ENCODE measurements at places on chromosomes 1 and 21.

DNA sequence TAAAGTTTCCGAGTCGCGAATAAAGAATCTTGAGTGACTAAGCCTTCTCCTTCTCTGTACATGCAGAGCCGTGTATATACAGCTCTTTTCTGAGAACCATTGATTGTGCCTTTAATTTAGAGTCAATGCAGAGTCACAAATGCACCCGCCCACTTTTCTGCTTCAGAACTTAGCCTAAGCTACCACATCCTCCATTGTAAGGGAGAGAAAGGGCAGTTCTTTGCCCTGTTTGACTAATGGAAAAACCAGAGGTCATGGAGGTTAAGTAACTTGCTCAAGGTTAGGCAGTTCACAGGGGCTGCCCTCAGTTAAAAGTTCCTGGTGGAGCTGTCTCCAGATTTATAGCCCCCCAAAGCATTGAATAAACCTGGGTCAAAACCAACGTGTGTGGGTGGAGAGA lies 139.6 kb downstream of the TOMM20 start:
- DNase-seq: peak; percentile 34

- no peak for DNase-seq
Measured at GRCh38 chr1:118535901-118536300, 350.9 kb upstream of the SPAG17 start.

DNA sequence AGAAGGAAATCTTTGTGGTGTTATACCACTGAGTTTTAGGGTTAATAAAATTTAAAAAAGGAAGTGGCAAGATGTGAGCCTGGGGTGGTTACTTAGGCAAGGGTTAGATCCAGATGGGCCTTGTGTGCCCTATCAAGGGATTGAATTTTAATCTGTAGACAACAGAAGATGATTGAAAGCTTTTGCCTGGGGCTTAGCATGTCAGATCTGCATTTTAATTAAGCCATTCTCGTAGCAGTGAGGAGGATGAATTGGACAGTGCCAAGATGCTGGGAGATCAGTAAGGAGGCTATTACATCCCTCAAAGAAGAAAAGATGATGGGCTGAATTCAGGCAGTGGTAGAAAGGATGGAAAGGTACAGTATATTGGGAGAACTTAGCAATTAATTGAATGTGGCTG lies 42.3 kb downstream of the HMGB4 start:
- DNase-seq: no peak

DNA sequence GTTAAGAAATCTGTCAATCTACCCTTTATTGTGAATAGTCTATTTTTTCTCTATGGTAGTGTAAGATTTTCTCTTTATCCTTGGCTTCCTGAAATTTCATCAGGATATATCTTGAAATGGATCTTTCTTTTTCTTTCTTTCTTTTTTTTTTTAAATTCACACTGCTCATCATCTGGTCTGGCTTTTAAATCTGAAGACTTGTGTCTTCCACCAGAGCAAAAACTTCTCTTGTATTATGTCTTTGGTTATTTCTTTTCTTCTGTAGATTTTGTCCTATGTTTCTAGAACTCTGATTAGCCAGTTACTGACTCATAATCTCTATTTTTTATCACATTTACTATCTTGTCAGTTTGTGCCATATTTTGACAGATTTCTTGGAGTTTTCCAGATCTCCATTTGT lies 133.8 kb upstream of the LMO4 start:
- no peak for DNase-seq

GRCh38 chr1:232178191-232178590 lies 451.7 kb downstream of the SIPA1L2 start:
- no peak for DNase-seq

DNA sequence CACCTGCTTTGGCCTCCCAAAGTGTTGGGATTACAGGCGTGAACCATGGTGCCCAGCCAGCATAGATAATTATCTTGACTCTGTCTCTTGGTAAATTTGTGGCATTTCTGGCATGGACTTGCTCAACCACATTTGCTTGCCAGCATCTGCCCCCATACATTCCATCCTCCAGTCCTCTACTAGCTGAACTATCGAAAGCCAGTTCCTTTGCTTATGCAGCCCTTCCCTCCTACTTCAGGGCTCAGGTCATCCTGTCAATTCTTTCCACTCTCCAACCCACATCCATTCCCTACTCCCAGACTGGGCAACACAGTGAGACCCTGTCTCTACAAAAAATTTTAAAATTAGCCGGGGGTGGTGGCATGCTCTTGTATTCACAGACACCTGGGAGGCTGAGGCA lies 13.0 kb upstream of the UQCRHL start:
- no peak for DNase-seq

DNA sequence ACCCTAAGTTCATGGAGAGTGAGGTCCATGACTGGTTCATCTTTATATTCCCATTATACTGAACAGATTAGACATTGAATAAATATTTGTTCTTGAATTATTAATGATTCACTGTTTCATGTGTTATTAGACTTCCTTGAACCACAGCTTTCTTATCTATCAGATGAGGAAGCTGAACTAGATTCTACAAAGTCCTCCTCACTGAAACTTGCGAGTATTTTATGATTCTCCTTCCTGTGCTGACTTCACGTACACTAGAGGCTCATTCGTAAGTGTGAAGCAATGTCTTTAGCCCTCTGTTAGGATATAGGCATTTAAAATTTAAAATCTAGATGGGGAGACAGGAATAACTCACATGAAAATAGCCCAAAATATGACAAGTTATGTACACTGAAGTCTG lies 95.6 kb upstream of the IRF2BP2 start:
- no peak for DNase-seq

DNA sequence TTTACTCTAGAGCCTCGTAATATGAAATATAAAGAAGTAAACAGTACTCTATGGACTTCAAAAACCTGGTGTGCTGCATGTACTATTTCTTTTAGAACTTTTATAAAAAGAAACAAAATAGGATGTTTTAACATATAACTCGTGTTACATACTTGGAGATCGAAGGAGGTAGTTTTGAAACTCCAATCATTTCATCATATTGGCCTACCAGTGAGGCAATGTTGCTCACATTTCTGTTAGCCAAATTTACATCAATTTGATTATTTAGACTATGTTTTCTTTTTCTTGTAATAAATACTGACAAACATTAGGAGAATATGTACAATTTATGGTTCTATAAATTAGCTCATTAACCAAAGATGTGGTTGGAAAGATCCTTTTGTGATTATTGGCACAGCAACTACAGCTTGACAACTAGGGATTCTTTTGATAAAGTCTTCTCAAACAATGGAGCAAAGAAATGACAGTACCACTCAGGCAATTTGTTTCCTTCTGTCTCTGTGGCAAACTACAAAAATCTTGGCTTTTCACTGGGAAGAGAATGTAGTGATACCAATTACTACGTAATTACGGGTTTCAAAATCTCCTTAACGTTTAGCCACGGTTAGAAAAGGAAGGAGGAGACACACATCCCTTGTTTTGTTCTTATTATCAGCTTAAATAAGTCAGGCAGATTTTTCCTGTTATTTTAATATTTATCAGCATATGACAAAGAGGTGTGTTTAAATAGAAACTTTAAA lies 266.6 kb upstream of the SGIP1 start:
- DNase-seq: no peak

DNA sequence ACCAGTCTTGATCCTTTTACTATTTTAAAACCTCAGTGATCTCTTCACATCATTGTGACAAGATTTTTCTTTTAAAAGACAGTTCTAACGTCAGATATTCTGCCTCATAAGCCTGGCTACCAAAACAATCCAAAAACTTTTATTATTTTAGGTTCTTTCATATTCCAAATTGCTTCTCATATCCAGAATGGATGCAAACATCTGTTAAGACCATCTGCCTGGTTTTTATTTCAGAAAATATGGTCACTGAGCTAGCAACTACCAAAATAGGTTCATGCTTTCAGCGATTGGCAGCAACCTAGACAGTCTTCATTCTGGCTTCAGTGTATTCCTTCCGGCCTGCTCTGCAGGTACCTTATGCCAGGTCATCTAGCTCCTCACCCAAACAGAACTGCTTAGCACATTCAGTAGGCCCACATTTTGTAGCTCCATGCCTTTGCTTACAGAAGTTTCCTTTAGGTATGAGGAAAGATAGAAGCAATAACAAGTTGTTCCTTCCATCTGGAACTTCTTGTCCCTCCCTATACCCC lies 59.0 kb upstream of the CACYBP start:
- DNase-seq: no peak

DNA sequence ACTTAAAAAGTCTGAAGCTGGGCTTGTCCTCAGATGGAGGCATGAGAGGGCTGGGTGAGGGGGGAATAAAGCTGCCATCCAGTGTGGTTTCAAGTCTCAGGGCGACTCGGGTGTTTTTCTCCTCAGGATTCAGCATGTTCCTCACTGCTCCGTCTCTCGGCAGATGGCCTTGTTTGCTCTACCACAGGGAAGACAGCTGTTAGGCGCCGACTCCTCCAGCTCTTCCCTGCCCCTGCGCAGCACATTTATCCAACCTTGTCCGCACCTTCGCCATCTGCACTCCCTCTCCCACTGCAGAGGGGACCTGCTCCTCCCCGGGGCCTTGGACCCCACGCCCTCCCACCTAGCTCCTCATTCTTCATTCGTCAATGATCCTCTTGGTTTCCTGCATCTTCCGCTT lies 16.6 kb upstream of the S100A11 start:
- no peak for DNase-seq

DNA sequence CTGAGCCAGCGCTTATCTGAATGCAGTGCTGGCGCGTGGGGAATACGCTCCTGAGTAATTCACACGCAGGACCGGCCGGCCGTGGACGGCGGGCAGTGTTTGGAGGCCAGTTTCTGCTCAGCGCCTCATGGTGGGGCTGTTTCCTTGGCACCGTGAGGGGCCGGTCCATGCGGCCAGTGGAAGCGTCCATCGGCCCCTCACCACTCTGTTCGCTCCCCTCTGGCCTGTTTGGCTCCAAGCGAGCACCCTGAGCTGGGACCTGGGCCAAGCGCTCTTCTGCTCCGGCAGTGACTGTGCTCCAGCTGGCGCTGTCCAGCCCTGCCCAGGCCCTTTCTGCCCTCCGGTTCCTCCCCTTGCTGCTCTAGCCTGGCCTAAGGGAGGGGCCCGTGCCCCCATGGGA lies 16.3 kb upstream of the PLCH2 start:
- DNase-seq: no peak

- no peak for DNase-seq
Measured at GRCh38 chr1:103901072-103901471, 151.4 kb downstream of the AMY1C start.

DNA sequence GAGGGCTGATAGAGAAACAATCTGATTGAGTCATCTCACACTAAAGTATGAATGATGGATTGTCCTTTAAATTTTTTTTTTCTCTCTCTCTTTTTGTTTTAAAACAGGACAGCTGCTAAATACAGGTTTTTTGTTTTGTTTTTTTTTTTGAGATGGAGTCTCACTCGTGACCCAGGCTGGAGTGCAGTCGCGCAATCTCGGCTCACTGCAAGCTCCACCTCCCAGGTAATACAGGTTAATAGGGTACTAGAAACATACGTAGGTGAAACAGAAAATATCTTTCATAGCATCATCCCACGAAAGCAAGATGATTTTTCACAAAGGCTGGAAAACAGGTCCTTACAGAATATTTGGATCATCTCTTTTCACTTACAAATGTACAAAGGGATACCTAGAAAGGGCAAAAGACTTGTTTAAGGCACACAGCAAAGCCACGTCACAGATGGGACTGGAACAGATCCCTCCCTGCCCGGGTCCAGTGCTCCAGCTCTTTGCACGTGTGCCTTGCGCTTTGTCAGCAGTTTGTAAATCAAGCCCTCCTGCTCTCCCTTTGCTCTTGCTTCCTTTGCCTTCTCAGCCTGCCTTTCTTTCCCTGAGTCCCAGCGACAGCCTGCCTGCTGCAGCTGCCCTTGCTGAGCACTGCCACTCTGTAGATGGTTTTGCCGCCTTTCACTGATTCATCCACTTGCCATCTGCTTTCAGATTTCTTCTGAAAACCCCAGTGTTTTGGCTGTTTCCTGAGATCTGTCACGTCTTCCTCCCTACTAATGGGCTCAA lies 171.3 kb upstream of the BEND5 start:
- no peak for DNase-seq

DNA sequence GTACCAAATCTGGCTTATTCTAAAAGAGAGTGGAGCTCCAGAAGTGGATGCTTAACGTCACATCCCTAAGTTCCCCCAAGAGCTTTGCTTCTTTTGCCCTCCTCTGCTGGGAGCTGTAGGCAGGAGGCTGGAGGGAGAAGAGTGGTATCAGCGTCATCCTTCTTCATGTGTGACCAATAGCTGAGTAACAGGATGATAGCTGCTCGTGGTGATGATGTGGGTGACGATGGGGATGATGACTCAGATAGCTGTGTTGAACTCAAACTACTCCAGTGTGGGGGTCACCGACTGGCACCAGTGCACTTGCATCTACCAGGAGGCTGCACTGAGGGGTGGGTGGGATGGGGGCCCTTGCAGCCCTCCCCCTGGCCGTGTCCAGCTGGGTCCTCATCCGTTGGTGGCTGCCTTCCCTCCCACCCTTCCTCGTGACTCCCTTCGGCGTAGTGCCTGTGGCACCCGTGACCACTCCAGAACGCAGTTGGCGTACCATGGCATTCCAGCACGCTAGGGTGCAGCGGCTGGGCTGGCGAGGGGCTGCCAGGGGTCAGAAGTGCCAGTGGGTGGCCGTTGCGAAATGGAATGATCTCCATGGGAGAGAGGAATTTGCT lies 1.1 kb downstream of the IGFN1 start:
- DNase-seq: peak; percentile 11

- DNase-seq: no peak
Measured at GRCh38 chr1:49397086-49397485, 620.4 kb upstream of the BEND5 start.

- DNase-seq: no peak
Measured at GRCh38 chr1:6730880-6731279, 29.3 kb upstream of the DNAJC11 start.

GRCh38 chr1:93614541-93614940 lies 67.1 kb downstream of the BCAR3 start:
- no peak for DNase-seq

DNA sequence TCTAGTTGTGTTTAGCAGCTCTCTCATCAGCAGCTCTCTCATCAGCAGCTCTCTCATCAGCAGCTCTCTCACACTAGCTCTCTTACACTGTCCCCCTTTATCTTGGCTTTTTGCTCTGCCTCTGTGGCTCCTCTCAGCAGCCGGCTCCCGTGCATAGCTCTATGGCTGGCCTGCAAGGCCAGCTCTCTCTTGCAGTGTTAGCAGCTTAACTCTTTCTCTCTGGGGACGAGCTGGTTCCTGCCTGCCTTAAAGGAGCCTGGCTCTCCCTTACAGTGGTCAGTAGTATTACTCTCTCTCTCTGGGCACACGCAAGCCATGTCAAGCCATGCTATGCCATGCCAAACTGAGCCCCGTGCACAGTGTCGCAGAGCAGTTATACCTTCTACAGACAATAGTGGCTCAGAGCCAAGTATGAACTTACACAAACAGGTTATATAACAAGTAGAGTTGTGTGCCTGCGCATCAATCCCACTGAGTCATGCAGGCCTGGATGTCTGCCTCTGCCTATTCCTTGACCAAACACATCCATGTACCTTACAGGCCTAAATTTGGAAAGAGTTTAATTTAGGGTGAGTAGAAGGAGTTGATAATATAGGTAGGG lies 295.9 kb downstream of the TPR start:
- no peak for DNase-seq

- no peak for DNase-seq
Measured at GRCh38 chr1:232578651-232579195, 51.2 kb downstream of the SIPA1L2 start.

- no peak for DNase-seq
Measured at GRCh38 chr1:245291351-245291750, 136.6 kb downstream of the KIF26B start.

GRCh38 chr1:23083714-23084480 lies 64.6 kb downstream of the KDM1A start:
- DNase-seq: no peak

GRCh38 chr1:109527098-109527811 lies 12.4 kb upstream of the GPR61 start:
- DNase-seq: no peak

All from activated CD4-positive, alpha-beta T cell treated with anti-CD3 and anti-CD28 coated beads for 4 hours (primary cell).